ENCODE measurements at places on chromosomes 16 and 17.
A peak's percentile ranks its signal among the peaks of the same experiment; 100 is the strongest.

DNA sequence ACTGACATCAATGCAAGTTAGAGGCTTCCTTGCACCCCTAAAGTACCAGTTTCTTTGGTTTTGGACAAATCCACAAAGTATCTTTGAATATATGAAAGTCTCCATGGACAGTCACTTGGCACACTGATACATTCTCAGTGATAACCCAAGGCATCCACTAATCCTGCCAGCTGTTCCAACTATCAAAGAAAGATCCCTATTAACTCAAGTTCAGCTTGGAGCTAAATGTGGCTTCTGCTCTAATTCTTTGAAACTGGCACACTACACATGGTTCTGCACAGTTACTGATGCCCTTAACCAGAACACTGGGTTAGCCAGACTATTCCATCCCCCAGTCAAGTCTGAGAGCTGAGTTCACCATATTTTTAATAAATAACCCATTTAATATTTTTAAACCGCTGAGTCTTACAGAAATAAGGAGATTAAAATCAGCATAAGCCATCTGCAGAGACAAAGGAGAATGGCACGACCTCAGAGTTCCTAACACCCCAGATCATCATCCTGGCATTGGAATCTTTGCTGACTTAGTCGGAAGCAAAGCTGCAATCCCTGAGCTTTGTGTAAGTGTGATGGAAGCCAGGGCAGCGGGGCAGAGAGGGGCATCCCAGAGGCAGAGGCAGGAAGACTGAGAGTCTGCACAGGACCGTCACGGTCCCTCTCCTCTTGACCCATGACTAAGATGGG lies 6.3 kb downstream of the CACNG1 start:
- DNase-seq, result no peak

- DNase-seq, result no peak
These were observed 143.3 kb downstream of the PITPNC1 start for GRCh38 chr17:67520252-67520906.

DNA sequence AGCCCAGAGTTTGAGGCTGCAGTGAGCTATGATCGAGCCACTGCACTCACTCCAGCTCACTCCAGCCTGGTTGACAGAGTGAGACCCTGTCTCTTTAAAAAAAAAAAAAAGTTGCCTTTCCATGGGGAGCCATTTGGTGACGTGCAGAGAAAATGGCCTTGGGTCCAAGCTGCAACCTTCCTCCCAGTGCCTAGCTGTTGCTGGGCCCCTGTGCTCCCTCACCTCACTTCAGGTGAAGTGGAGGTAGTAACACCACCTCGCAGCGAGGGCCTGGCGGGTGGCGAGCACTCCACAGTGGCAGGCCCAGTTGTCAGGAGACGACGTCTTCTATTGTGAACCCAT lies 17.4 kb downstream of the SYT17 start:
- no peak for DNase-seq

DNA sequence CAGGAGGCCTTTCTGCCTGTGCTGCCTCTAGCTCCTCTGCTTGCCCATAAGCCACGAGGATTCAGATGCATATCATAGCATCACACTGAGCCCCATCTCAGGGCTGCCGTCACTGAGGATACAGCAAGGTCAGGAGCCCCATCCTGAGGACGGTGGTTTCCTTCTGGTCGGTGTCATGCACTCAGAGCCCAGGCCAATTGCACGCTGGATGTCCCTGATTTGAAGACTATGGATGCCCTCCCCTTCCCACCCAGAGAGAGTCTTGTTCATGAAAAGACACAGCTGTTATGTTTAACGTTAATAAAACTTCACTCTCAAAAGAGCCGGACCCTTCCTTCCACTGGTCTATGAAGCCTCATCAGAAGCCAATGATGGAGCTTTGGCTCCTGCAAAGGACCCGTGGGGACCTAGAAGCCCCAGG lies 19.9 kb downstream of the COTL1 start:
- no peak for DNase-seq

GRCh38 chr17:51365090-51365489 lies 104.7 kb downstream of the UTP18 start:
- DNase-seq, result no peak

GRCh38 chr16:57530522-57531252 lies 5.7 kb downstream of the CCDC102A start:
- DNase-seq, result peak; percentile 14

DNA sequence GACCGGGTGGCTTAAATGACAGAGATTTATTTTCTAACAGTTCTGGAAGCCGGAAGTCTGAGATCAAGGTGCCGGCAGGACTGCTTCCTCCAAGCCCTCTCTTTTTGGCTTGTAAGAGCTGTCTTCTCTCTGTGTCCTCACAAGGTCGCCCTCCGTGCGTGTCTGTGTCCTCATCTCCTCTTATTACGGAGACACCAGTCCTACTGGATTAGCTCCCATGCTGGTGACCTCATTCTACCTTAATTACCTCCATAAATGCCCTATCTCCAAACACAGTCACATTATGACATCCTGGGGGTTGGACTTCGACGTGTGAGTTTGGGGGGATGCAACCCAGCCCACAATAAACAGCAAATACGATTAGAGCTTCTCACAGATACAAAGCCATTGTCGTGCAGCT lies 161.5 kb downstream of the FOXL1 start:
- DNase-seq, result no peak

DNA sequence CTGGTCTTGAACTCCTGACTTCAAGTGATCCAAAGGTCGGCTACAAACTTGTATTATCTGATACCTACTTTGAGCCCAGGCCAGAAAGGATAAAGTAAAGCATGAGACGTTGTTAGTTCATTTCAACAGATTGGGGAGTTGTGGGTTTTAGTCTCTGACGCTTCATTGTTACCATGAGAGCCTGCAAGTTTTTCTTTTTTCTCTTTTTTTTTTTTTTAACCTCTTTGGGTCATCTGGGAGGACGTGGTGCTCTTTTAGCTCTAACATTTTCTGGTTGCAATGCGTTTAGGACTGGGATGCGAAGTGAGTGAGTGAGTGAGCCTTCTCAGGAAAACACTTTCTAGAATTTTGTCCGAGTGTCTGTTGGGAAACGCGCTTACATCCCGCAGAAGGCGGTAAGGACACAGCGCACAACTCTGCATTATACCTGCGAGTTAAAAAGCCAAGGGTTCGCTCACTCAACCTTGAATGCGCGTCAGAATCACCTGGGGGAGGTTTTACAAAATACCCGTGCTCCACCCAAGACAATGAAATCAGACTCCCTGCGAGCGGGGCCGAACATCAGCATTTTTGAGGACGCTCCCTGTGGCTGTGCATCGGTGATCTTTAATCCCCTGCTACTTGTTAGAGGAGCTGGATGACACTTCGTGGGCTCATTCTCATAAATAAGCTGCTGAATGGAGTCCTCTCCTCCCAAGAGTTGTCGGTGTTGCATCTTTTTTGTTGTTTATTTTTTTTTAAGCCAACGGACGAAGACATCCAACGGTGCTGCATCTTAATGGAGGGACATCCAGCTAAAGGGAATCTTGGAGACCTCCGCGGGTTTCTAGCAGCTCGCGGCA lies 629 bp upstream of the RNF135 start:
- no peak for DNase-seq

DNA sequence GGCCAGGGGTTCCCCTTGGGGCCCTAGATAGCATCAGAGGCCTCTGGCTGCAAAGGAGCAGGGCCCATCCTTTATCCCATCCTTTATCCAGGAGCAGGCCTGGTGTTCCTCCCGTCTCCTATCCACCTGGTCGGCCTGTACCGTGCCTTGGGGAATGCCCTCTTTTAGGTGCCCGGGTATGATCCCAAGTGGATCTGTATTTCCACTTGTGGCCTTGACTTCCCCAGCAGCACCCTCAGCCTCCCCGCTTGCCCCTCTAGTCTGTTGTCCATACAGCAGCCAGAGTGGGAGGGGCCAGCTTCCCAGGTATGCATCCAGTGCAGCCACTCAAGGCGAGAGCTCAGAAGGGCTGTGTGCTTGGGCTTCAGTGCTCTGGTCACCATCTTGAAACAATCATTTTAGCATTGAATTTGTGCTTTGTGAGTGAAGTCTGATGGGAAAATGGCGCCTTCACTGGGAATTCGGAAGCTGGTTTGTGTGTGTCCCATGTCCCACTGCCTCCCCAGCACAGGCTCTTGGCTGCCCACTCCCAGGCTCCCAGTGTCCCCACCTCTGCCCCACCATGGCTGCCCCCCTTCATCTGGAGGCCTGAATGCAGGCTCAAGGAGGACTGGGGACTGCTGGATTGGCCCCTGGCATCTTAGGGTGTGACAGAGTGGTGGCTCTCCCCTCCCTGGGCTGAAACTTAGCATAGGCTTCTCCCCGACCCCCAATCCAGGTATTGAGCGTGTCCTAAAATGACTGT lies 3.3 kb upstream of the RNF112 start:
- DNase-seq, result no peak

DNA sequence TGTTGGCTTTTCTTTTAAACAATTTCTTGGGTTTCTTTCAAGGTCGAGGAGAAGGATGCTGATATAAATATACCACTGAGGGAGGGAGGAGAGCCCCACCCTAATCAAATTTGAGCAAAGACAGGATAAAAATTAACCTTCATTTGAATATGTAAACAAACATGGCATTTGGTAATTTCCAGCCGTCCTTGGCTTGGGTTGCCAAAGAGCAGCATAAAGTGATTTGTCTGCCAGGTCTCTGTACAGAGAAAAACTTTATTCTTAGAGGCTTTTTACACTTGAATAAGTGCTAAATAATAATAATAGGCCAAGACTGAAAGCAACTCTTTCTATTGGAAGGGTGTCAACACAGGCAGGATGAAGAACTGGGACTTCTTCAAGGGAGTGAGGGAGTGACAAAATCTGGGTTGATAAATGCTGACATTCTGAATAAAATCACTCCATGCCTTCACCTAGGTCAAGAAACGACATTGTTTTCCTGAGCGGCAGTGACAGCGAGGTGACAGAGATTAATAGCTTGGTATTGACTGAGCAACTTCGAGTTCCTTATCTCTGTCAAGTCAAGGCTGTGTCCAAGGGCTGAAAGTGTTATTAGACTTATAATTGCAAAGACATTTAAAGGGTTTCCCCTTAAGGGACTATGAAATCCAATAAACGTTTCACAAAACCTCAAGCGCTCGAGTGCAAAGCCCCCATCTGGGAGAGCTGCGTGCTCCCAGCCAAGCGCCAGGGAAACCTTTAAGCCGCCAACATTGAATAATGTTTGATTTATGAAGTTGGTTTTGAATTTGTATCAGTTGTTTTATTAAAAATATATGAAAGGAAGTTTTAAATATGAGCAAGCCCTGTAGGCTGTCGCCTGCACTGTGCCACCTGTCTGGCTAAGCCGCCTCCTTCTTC lies 269.5 kb upstream of the N4BP1 start:
- DNase-seq, result no peak

DNA sequence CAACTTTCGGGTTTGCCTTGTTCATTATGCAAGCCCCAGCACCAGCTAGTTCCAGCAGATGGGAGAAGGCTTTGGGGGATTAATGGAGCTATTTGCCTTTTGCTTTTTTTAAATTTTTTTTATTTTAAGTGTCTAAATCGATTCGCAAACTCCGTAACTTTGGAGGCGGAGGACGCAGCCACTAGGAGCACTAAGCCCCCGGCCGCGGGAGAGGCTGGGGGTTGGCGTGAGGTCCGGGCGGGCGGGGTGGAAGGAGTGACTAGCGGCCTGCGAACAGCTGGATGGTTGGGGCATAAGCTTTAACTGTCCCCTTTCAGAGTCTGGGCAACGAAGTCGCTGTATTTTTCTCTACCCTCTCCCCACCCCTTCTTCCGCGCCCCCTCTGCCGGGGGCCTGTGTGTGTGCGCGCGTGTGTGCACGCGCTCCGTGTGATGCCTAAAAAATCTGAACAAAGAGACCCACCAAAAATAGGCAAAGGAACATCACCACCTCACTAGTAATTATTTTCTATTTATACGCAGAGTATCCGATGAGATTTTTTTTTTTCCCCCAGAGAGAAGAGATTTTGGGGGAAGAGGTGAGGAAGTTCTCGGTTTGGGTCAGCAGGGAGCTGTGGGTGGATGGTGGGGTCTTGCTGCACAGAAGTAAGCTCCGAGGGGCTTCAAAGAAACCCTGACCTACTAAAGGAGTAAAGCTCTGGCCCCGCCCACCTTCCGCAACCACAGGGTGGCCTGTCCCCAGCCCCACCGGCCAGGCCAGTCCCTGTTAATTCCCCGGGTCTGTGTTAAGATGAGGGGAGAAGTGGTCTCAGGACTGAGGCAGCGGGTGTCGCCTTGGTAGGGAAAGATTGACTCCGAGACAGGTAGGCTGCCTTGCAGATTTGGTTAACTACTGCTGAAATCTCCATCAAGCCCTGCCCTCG lies 2.3 kb downstream of the SHISA9 start:
- DNase-seq, result no peak

GRCh38 chr16:81864646-81865382 lies 85.7 kb downstream of the PLCG2 start:
- DNase-seq, result no peak

- peak; percentile 25 for DNase-seq
These were observed 54.0 kb downstream of the CNGB1 start for GRCh38 chr16:57916735-57917438.

All from EL (cell line).